ENCODE measurements at places on chromosomes 16 and 17.
A peak's percentile ranks its signal among the peaks of the same experiment; 100 is the strongest.

- no peak for DNase-seq
Measured at GRCh38 chr17:67326440-67326839, 39.9 kb downstream of the PSMD12 start.

DNA sequence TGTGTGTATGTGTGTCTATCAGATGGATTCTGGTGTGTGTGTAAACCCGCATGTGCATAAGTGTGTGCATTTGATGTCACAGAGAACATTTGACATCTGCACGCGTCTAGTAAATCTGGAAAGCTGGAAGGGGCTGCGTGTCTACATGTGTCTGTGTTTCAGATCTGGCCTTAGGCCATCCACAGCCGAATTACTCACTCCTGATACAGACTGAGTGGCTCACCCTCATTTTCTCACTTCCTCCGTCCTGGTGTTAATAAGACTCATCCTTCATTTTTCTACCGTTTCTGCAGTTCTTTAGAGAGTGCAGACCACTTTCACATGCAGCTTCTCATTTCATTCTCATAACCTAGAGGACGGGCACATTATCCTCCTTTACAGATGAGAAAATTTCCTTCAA, 491.6 kb downstream of the CDH13 start:
- DNase-seq = no peak

- DNase-seq = peak; percentile 91
Measured at GRCh38 chr16:3880623-3881498, at the start of gene CREBBP. Gene CREBBP (minus strand): TSS chr16:3880713. CDS start chr16:3879916, 797 bp downstream.

- DNase-seq = no peak
Measured at GRCh38 chr16:61681124-61681523, 355.1 kb downstream of the CDH8 start.

GRCh38 chr17:7623661-7624060, 4.0 kb downstream of the SAT2 start:
- DNase-seq = no peak

DNA sequence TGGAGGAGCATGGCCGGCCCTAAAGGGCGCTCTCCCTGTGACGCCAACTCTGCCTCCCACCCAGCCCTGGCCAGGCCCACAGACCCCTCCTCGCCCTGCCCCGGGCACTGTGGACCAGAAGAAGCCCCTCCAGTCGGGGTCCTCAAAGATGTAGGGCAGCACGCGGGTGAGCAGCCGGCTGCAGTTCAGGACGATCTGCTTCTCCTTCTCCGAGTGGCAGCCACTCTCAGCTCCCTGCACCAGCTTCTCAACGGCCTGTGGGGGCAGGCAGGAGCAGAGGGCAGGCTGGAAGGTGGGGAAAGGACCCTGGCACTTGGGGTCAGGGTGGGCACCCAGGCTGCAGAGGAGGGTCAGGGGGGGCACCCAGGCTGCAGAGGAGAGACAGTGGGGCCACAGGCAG, 8.9 kb downstream of the HID1 start:
- no peak for DNase-seq

GRCh38 chr16:66976746-66977145, 11.6 kb upstream of the CES4A start:
- DNase-seq = no peak

DNA sequence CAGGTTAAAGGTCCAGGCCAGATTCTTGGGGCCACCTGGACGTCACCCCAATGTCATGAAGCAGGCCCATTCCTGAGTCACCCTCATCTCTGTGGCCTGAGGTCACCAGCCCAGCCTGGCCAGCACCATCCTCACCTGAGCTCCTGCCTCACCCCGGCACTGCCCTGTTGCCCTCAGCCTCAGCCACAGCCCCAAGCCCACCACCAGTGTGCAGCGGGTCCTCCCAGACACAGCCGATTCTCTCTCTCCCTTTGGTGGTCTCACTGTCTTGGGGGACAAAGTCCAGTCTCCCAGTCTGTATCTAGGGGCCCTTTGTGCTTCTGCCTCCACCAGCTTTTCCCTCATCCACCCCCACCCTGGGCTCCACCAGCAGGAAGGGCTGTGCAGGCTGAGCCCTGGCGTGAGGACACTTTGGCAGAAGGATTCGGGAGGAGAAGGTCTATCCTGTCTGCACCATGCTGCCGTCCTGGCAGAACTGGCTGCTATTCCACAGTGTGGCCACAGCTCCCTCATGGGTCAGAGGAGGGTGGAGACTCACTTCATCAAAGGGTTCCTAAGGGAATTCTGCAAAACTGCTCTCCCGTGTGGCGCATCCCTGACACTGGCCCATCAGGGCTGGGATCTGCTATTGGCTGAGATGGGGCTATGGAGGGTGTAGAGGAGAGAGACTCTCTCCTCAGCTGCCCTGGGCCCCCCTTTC, 64.3 kb downstream of the PRMT7 start:
- DNase-seq = no peak

DNA sequence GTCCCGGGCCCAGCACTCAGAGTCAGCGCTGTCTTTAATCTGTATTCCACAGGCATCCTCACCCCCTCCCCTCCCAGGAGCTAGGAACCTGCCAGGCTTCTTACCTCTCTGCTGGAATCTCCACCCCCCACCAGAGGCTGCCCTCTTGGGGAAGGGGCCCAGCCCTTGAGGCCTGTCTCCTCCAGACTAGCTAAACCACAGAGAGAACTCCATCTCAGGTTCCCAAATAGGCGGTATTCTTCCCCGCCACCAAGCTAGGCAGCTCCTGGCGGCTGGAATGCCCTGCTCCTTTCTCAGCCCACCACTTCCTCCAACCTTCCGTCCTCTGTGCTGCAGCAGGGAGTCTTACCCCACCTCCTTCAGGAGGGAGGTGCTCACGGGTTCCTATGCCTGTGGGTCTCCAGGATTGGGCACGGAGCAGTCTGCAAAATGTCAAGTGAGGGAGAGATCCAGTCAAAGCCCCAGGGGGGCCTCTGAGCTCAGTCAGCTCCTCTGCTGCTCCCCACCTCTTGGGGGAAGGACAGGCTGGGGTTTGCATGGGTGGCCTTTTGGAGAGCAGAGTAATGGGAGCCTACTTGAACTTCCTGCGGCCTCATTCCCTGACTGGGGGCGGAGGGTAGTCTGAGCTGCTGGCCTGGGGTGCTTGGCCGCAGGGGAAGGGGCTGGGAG, 55.7 kb downstream of the SREBF1 start:
- DNase-seq = no peak

DNA sequence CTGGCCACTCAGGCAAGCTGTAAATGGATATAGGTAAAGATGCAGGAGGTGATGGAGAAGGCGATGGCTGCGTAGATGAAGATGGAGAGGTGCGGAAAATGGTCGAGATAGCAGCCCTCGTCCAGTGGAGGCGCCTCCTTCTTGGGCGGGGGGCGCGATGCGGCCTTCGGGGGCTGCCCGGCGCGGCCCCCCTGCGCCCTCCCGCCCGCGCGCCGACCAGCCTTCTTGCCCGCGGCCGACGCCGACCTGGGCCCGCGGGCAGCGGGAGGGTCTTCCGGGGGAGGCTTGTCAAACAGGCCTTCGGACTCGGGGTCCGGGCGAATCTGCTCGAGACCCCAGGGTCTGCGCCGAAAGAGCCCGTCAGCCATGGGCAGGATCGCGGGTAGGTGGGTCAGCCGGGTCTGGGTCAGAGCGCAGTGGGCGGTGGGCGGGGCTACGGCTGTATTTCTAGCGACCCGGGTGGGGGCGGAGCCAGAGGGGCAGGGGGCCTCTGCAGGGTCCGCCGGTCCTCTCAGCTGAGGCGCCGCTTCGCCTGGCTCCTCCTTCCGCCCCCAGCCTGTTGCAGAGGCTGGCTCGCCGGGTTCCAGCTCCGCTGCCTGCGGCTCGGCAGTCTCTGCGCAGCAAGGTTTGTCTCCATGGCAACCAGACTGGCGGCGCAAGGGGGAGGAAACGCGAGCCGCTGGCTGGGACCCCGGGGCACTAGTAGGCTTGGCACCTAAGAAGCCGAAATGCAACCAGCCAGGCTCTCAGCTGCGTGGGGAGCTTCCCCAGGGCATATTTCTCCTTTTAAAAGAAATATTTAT, 14.4 kb downstream of the MIS12 start:
- peak; percentile 80 for DNase-seq

GRCh38 chr17:79095345-79096055, 20.9 kb downstream of the ENGASE start:
- DNase-seq = no peak

GRCh38 chr17:51184124-51184523, 17.9 kb downstream of the NME2 start:
- no peak for DNase-seq

DNA sequence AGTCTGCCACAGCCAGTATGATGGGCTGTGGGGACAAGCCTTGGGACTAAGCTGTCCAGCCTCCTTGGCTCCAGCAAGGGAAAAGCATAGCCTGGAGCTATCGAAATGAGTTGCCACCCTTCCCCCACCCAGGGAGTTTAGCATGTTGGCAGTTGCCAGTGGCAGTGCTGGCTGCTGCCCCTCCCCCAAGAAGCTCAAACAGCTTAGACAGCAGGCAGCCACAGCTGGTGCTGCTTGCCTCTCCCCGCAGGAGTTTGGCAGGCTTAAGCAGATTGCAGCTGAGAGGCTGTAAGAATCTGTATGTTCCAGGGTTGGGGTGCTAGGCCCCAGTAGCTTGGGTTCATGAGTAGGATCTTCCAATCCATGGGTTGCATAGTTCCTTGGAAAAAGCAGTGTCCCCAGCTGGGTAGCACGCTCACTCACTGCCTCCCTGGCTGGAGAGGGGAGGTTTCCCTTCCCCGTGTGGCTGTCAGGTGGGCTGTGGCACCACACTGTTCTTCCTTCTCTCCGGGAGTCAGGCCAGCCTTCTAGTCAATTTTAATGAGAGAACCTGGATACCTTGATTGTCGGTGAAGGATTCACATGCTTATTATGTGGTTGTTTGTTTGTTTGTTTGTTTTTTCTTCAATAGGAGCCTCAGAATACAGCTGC, 506.1 kb downstream of the CDH11 start:
- DNase-seq = no peak

GRCh38 chr16:12869698-12870427, 31.5 kb upstream of the SHISA9 start:
- no peak for DNase-seq

GRCh38 chr17:30961209-30962188, 9.3 kb upstream of the RNF135 start:
- DNase-seq = no peak

DNA sequence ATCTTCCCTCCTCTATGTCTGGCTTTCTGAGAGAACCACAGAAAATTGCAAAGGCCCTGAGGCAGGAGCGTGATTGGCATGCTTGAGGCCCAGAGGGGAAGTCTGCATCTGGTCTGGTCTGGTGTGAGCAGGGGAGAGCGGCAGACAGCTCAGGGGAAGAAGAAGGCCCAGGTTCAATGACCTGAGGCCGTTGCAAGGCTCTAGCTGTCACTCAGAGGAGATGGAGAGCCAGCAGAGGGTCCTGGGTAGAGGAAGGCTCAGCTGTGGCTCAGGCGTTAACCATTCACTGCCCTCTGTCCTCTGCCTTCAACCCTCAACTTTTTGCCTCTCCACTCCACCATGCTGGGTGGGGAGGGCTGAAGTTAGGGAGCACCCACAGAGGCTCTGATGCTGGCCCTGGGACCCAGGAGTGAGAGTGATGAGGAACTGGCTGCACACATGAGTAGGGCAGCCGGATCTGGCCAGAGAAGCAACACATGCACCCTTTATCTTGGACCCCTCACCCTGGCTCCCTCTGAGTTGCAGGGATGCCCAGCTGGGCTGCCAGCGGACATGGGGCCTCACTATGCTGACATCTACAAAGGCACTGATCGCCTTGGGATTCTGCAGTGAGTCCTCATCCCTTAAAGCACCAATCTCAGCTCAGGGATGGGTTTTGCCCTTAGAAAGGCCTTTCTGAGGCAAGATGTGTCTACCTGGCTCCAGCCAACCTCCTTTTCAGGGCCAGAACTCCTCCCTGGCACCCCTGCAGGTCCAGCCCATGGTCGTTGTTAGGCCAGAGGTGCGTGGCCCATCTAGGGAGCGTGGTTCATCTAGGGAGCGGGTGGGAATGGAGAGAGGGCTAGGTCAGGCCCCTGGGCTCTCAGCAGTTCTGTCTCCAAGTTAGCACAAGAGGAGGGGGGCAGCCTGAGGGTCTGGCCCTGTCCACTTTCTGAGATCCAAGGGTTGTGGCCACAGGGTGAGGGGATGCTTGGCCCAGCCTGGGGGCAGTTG, 7.7 kb upstream of the KRTAP17-1 start:
- DNase-seq = no peak

DNA sequence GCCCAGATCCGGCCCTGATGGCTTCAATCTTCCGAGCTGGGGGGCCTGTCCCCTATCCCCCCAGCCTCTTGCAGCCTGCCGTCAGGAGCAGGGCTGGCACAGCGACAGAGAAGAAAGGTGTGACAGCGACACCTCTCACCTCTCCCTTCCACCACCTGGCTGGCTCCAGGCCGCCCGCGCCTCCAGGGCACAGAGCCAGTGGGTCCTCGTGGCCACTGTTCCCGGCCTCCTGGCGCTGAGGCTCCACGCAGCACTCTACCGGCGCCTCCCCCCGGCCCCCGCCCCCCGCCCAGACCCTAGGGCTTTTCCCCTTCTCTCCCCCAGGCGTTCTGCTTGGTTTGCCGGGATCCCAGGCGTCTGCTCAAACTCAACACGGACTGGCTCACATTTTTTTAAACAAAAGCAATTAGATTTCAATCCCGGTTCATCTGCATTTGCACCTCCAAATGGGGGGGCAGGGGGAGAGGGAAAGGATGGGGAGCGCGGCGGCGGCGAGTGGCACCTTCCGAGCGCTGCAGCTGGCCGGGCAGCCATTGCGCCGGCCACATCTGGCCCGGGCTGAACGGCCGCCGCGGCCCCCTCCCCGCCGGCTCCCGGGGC, 12.8 kb upstream of the CBX8 start:
- DNase-seq = no peak

GRCh38 chr16:4325253-4325758, 9.4 kb downstream of the GLIS2 start:
- DNase-seq = no peak

DNA sequence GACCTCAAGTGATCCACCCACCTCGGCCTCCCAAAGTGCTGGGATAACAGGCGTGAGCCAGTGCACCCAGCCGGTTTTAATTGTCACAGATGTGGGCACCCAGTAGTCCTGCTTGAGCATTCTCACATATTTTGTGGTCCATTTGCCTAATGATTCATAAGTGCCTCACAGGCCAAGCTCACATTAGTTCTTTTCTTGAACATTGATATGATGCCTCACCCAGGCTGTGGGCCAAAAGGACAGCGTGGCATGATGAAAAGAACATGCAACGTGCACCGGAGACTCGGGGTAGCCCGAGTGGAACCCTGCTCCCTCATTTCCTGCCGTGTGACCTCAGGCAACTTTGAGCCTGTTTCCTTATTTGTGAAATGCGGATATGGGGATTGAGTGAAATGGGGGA, 181.9 kb downstream of the SNX29 start:
- DNase-seq = no peak

DNA sequence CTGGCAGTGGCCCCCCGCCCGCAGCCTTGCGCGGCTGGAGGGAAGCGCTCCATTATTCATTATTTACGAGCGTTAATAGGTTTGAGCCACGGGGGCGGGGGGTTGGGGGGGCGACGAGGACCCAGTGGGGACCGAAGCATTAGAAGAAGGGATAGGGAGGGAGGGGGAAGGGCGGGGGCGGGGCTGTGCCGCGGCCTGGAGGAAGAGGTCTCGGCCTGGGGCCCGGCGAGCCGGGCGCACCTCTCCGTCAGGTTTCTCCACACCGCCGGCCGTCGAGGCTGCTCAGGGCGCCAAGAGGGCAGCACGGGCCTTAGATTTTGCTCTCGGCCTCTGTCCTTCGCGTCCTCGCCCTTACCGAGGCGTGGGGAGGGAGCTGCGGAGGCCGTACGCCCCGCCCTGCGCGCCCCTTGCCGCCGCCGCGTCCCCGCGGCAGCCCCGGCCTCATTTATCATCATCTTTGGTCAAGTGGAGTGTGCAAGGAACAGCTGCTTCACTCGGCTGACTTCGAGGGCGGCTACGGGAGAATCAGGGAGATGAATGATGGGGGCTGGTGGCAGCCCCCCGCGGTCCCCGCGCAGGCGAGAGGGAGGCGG, 54.2 kb downstream of the SREBF1 start:
- DNase-seq = peak; percentile 54

- DNase-seq = no peak
Measured at GRCh38 chr17:76732734-76733617, 4.2 kb downstream of the SRSF2 start.

Measured in activated T-cell treated with anti-CD3 and anti-CD28 coated beads, Interleukin-2, amount 50 U/mL, for 24 hours (primary cell).